ENCODE measurements at places on chromosomes 5 and 9.

- no peak for DNase-seq
Observed at GRCh38 chr9:107378006-107378405, 94.9 kb downstream of the RAD23B start.

DNA sequence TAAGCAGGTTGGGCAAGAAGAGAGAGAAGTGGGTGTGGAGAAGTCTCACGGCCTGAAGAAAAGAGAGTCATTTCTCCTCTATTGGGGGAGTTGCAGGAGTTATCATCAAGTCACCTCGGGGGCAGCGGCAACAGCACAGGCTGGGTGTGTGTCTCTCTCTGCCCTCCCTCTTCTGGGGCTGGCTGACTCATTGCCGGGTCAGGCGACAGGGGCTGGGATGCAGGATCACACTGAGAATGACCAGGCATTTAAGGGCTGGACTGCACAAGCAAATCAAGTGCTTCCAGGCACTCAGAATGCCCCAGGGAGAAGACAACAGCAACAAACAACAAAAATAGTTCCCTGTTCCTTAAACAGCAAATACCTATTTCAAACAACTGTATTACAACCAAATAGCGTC lies 6.3 kb upstream of the EQTN start:
- no peak for DNase-seq

DNA sequence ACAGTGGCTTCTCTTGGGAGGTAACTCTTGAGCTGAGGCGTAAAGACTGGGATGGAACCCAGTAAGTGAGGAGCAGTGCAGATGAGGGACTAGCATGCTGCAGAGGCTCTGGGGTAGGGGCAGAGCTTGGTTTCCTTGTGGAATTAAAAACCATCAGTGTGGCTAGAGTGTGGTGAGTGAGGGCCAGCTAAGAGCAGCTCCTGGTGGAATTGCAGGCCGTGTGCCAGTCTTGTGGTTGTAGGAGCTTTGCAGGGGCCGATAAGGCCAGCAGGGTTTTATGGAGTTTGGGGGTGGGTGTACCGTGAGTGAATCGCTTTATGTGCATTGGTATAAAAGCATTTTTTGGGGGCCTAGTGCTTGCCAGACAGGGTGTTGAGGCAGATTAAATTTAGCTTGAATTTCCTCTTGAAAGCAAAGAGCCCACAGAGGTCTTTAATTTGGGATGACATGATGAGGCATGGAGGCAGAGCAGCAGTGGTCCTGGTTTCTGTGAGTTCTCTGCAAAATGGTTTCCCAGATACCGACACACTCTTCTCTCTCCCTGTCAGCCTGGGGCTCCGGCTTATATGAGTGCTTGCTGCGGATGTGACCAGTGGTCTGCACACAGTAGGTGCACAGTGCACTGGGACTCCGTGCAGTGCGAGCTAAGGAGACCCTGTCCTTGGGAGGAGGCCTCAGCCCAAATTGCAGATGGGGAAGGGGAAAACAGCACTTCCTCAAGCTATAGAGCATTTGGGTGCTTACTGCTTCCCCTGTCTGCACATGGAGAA lies 176.4 kb upstream of the PITX1 start:
- DNase-seq, result no peak

DNA sequence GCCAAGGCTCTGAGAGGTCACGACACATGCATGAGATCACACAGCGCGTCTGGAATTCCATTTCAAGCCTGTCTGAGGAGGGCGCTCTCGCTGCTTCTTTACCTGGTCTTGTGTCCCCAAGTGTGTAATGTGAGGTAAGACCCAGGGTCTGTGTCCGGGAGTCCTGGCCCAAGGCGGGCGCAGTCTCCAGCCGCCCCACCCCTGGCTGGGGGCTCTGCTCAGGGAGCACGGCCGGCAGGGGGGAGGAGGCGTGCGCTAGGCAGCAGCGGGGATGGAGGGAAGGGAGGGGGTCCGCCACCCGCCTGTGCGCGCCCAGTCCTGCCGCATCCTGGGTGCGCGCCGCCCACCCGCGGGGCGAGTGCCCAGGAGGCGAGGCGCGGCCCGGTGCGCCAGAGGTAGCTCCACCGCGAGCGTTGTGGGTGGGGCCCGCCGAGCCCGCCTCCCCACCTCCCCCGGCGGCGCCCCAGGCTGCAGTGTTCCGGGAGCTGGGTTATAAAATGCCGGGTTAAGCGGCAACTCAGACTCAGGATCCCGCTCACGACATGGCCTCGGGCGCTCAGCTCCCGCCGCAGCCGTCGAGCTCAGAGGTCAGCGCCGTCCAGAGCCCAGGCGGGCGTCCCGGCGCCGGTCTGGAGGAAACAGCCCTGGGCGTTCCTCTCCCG lies at the start of gene CCNI2:
Gene CCNI2 (plus strand): TSS at position 473 of the 662 bp plus-strand sequence. CDS start 70 bp downstream, at position 543.
- no peak for DNase-seq

- DNase-seq, result peak; percentile 59
Observed at GRCh38 chr5:116137544-116138378, 52.9 kb downstream of the COMMD10 start.

DNA sequence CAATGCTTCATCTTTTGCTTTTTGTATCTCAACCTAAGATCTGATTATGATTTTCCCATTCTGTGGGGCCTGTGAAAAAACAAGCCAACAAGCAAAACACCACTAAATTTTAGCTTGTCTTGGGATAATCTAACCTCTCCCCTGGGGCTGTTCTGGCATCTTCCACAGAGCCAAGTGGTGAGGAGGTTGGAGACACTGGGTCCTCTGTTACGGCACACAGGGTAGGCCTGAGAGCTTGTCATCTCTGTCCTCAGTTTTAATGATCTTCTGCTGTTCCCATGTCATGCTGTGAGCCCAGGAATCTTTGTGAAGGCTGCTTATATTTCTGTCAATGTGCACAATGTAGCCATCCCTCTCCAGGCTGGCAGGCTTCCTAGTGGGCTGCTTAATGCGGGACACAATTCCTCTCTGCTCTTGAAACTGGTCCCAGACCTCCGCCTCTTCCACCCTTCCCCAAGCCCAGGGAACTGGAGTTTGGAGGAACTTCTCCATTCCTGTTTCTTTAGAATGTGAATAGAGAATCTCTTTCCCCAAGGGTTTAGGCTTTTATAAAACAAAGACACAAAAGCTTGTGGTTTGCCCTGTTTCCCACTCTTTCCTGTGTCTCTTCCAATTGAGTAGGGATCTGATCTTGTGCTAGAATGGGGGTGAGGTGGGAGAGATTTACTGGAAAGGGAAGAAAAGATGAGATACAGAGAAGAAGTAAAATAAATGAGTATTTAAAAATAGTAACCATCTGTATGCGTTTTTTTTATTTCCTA lies 30.9 kb upstream of the SEMA6A start:
- no peak for DNase-seq

GRCh38 chr9:37566716-37567115 lies 9.5 kb downstream of the FBXO10 start:
- no peak for DNase-seq

GRCh38 chr9:33943389-33943788 lies 105.3 kb downstream of the UBAP2 start:
- no peak for DNase-seq

DNA sequence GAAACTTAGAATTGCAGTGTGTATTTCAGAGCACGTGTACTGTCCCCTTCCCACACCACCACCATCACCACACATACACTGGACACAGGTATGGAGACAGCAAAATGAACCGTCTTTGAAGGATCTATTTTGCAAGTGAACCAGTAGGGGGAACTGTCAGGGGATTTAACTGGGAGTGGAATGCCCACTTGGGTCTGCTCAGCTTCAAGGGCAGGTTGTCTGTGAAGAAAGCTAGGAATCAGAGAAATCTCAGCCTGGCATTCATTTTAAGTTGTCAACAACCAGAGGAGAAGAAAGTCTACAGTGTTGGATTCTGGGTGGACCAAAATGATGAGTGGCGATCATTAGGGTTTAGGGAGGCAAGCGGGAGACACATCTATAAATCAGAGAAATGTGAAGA lies 147.0 kb downstream of the DCP2 start:
- DNase-seq, result peak; percentile 18

DNA sequence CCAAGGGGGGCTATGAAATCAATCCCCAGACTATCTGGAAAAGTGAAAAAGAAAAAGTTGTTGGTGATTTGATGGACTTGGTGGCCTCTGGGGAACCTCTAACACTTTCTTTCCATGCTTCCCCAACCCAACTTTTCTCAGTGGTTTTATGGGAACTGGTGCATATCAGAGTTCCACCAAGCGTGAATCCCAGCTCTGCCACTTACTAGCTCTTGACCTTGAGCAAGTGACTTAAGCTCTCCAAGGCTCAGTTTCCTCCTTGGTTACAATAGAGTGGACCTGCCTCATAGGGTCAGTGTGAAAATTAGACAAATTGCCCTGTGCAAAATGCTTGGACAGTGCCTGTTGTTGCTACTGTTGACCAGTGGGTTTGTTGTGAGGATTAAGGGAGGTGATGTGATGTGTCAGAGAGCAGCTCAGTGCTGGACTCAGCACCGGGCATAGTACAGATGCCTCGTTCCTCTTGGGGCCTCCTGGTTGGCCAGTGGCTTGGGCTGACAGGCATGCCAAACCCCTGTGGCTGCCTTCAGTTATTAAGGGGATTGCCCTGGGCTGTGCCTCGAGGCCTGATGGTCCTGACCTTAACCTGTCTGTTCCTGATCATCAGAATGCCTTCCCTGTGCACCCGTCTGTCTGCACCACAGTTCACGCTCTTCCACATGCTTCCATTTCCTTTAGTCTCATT lies 49.3 kb downstream of the COL15A1 start:
- no peak for DNase-seq

GRCh38 chr5:71743155-71743554 lies 24.1 kb downstream of the CARTPT start:
- no peak for DNase-seq

DNA sequence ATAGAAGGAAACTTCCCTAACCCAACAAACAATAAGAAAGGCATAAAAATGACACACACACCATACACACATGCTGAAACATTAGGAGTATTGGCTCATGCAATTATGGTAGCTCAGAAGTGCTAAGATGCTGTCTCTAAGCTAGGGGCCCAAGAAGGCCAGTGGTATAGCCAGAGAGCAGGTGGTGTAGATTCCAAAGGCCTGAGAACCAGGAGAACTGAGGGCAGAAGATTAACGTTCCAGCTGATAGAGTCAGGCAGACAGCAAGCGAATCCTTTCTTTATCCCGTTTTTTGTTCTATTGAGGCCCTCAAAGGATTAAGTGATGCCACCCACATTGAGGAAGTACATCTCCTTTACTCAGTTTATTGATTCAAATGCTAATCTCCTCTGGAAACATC lies 262.9 kb downstream of the EPB41L4A start:
- DNase-seq, result no peak

- DNase-seq, result no peak
Observed at GRCh38 chr5:171309276-171310211, 496 bp downstream of the TLX3 start.

DNA sequence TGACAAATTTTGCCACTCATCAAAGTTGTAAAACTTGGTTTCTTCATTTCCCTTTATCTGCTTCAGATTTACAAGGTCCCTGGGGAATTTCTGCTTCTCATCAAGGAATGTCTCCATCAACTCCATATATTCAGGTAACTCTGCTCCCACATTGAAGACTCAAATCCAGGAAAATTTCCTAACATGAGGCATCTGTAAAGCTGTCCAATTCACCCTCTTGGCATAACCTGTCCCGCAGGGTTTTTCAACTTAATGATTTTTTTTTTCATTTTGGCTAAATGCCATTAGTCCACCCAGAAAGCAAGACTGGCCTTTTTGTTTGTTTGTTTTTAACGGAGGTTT lies 50.2 kb upstream of the SLC30A5 start:
- DNase-seq, result no peak

- no peak for DNase-seq
Observed at GRCh38 chr5:12125895-12126294, 221.6 kb upstream of the CTNND2 start.

- no peak for DNase-seq
Observed at GRCh38 chr5:92471861-92472260, 1088.7 kb upstream of the ARRDC3 start.

- DNase-seq, result no peak
Observed at GRCh38 chr9:106233116-106233515, 538.8 kb downstream of the TMEM38B start.

GRCh38 chr5:126450346-126450745 lies 27.1 kb downstream of the GRAMD2B start:
- no peak for DNase-seq

DNA sequence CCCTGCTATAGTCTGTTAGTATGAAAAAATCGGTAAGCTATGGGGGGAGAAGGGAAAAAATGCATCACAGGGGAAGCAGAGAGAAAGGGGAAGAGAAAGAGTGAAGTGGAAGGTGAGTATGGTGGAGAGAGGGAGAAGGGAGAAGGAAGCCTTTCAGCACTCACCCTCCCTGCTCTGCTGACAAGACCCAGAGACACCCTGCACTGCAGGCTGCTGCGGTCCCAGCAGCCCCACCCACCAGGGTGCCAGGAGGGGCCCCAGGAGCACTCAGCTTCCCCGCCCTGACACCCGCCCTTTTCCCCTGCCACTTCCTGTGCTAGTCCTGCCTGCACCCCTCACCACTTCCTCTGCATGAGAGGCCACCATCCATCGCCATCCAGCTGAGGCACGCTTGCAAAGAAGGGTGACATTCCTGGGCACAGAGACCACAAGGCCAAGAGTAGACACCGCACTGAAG lies 12.7 kb downstream of the STK10 start:
- no peak for DNase-seq

GRCh38 chr5:11715461-11716196 lies 188.6 kb downstream of the CTNND2 start:
- no peak for DNase-seq

GRCh38 chr9:105206821-105207699 lies 37.4 kb upstream of the SLC44A1 start:
- peak; percentile 83 for DNase-seq

DNA sequence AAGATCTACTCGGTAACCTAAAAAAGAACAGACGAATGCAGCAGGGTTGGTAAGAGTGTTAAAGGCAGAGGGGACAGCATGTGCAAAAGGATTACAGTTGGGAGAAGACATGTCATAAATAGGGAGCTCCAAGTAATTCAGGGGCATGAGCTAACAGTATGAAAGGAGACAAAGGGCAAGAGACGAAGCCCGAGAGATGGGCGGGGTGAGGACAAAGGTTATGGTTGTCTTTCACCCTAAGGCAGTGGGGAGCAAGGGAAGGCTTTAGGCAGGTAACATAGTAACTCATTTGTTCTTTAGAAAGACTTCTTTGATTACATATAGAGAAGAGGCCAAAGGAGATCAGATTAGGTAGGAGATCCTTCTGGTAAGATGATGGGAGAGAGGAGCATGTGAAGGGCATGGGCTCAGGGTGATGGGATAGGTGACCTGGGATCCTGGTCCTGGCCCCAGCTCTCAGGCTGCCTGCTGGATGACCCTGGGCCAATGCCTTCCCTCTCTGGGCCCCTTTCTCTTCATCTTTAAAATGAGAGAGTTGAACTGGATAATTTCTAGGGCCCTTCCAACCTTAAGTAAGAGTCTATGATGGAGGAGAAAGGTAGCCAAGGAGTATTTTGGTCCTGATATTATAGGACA lies 19.5 kb downstream of the MORN5 start:
- no peak for DNase-seq

- DNase-seq, result no peak
Observed at GRCh38 chr9:113343732-113344231, 3.7 kb upstream of the WDR31 start.

DNA sequence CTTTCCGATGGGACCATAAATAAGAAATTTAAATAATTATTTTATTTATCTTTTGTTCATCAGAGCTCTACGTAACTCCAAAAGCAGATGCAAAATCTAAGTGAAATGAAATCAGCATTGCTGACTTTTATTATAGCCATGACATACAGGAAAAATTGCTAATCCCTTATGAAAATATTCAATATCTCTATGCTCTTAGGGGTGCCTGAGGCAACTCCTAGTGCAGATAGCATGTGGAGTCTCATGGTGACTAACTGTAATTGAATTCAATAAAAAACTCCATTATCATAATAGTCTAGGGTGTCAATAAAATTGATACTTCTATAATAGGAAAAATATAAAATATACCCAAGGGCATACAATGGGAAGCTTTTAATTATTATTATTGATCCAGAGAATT lies 42.6 kb downstream of the SLC24A2 start:
- DNase-seq, result no peak
